ENCODE measurements at places on chromosomes 7 and 10.

- no peak for DNase-seq
Observed at GRCh38 chr7:190196-190595, 2.2 kb upstream of the FAM20C start.

DNA sequence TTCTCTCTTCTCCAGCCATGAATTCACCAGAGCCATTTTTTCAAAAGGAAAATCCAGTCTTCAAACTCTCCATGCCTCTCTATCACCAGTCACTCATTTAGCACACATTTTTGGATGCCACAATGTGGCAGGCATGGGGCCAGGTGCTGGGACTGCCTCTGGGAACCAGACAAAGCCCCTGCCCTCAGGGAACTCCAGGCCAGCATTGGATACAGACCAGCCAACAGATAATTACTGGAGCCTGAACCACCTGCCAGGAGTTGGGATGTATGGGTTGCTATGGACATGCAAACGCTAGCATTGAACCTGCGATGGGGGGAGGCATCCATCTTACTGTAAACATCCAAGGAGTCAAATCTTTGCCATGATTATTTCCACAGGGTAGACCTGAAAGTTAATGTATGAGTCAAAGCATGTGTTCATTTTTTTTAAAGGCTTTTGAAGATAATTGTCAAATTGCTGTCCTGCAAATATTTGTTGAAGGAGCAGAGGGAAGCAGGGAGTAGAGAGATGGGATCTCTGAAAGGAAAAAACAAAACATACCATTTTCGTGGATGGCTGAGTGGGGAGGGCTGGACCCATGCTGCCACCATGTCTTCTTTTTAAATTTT, 43.2 kb downstream of the SRRM3 start:
- DNase-seq, result no peak

- DNase-seq, result no peak
Observed at GRCh38 chr10:18140149-18140956, at the start of gene CACNB2. Gene CACNB2 (plus strand): TSS chr10:18140424.

GRCh38 chr7:147798001-147798400, 792.6 kb upstream of the C7orf33 start:
- no peak for DNase-seq

DNA sequence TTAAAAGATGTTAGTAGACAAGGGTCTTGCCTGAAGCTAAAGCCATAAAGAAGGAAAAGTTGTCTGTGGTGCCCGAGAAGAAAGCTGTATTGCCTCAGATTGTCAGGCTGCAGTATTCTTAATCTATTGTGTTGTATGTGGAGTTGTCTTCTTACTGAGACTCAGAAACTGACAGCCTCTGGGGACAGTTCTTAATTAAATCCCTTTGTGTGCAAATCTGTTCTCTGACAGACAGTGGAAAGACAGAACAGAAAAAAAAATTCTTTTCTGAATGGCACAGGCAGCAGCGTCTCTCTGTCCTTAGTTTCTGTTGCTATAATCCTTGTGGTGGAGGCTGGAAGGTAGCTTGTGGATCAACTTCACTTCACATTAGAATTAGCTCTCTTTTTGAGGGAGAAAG, 16.8 kb downstream of the VWC2 start:
- no peak for DNase-seq

- DNase-seq, result no peak
Observed at GRCh38 chr7:22751341-22751740, 24.3 kb downstream of the IL6 start.

GRCh38 chr10:24469993-24470392, 253.7 kb downstream of the ARHGAP21 start:
- no peak for DNase-seq

DNA sequence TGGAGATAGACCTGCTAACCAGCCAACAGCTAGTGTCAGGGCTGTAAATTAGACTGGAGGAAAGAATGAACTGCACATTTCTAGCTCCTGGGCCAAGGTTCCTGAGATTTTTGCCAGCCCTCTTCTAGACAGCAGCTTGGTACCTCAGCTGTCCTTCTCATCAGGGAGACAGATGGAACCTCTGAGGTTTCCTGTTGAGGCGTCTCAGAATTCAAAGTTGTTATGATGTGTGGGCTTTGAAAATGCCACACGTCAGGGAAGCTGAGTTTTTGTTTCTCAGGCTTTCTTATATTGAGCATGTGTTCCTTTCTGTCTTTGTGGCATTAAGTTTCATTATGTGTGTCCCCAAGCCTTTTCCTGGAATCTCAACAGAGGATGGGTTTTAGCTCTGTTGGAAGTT, 736.6 kb downstream of the AUTS2 start:
- DNase-seq, result no peak

- peak; percentile 43 for DNase-seq
Observed at GRCh38 chr7:145718129-145718528, 398.5 kb upstream of the CNTNAP2 start.

GRCh38 chr7:2665359-2665791, 22.6 kb upstream of the AMZ1 start:
- DNase-seq, result no peak
